ENCODE measurements at places on chromosomes 2 and 18.

- DNase-seq, result no peak
Observed at GRCh38 chr2:104092886-104093285, 761.0 kb upstream of the POU3F3 start.

DNA sequence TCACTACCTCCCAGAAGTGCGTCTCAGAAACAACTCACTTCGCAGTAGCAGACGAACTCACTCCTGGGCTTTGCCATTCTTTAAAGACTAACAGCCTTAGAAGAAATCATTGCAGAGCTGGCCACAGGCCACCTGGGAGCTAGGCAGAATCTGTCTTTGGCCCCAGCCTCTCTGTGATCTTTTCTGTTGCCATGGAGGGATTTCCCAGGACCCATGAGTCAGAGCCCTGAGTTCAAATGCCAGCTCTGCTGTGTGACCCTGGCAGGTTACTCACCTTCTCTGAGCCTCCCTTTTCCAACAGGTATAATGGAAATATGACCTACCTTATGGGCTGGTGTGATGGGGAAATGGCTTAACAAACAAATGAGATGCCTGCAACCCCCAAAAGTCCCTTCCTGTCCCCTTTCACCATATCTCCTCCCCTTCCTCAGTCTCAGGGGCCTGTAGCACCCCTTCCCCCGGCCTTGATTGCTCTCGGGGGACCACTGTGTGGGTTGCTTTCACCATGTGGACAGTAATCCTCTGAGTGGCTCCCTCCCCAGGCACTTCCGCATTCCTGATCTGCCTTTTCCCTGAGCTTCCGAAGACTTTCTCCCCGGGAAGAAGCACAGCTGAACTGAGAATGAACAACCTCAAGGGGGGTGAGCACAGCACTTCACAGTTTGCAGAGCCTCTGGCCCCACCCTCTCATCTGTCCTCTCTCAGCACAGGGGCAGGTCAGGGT is 34.0 kb upstream of the SLC66A3 start:
- peak; percentile 17 for DNase-seq

- DNase-seq, result peak; percentile 22
Observed at GRCh38 chr2:158204741-158205165, 103.1 kb downstream of the UPP2 start.

DNA sequence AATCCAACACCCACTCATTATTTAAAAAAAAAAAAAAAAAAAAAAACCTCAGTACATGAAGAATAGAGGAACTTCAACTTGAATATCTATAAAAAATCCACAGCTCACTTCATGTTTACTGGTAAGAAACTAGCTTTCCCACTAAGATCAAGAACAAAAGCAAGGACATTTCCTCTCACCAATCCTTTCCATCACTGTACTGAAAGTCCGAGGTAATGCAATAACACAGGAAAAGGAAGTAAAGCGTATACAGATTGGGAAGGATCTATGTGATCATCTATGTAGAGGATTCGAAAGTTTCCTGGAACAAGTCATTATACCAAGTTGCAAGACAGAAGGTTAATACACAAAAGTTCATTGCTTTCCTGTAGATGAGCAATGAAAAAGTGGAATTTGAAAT is 63.2 kb downstream of the ROCK2 start:
- no peak for DNase-seq

- peak; percentile 88 for DNase-seq
Observed at GRCh38 chr2:157107877-157108276, 149.6 kb upstream of the GALNT5 start.

GRCh38 chr18:34647251-34647650 is 62.8 kb upstream of the DTNA start:
- no peak for DNase-seq

GRCh38 chr18:62898359-62898758 is 183.0 kb downstream of the PHLPP1 start:
- DNase-seq, result no peak

GRCh38 chr18:79361766-79362522 is 33.8 kb upstream of the NFATC1 start:
- DNase-seq, result peak; percentile 83

- no peak for DNase-seq
Observed at GRCh38 chr2:134232461-134232860, 21.4 kb upstream of the MGAT5 start.

- no peak for DNase-seq
Observed at GRCh38 chr18:69216321-69216720, 184.4 kb upstream of the DOK6 start.

DNA sequence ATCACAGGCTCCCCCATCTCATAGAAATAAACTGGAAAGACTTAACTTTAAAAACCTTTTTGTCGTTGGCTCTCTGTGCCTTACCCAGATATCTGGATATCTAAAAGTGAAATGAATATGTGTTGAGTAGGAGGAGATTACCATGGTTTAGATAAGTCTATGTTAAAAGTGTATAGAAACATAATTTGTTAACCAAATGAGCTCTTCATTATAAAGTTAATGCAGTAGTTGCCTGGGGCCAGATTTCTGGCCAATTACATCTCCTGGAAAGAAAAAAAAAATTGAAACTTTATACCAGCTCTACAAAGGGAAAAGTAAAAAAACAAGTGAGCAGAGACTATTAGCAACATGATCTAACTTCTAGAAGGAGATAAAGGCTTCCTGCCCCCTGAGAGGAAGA is 259.6 kb upstream of the UBE2E3 start:
- no peak for DNase-seq

GRCh38 chr2:60319031-60319547 is 234.4 kb downstream of the BCL11A start:
- no peak for DNase-seq

- no peak for DNase-seq
Observed at GRCh38 chr2:171247741-171248662, 87.3 kb upstream of the TLK1 start.

GRCh38 chr2:3148716-3149115 is 228.9 kb downstream of the EIPR1 start:
- DNase-seq, result no peak

GRCh38 chr2:44639399-44639798 is 277.7 kb downstream of the CAMKMT start:
- DNase-seq, result no peak
